ENCODE measurements at places on chromosomes 13 and 19. TPM values are rescaled to one million over a fixed set of nuclear protein-coding genes. Genes with fewer than 3 reads are reported as not detected.

DNA sequence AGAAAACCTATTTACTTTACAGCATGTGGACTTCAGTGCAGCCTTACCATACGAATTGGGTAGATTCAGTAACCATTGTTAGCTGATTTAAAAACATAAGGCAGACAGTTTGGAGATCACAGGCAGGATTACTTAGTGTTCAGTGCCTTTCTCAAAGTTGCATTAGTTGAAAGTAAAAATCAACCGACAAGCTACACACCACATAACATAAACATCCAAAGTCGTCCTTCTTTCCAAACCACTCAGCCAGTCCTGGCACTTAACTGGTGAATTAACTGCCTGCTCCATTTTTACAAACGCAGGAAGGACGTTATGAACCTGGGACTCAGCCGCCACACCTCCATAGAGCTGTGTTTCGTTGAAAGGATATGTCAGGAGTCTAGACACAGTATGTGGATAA lies 91.4 kb downstream of the COL4A1 start:
- no peak overlapping the region for H3K4me3 ChIP-seq
- no peak for DNase-seq
- peak overlapping the region; percentile 77 for H3K27ac ChIP-seq
- peaks cover 25% of the 10 kb centered on the region for H3K36me3 ChIP-seq
- H3K27me3 ChIP-seq = no peaks in the 10 kb centered on the region

DNA sequence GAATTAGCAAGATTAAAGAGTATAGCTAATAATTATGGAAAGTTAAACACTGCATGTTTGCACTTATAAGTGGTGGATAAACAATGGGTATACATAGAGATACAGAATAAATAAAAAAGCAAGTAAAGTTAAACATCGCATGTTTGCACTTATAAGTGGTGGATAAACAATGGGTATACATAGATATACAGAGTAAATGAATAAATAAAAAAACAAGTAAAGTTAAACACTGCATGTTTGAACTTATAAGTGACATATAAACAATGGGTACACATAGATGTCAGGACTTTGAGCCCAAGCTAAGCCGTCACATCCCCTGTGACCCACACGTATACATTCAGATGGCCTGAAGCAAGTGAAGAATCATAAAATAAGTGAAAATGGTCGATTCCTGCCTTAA lies 1533.3 kb upstream of the SPRY2 start:
- no peaks in the 10 kb centered on the region for H3K27me3 ChIP-seq
- no peak overlapping the region for H3K27ac ChIP-seq
- no peaks in the 10 kb centered on the region for H3K4me1 ChIP-seq
- no peak for DNase-seq

GRCh38 chr13:99812625-99813024 lies 158.9 kb downstream of the ZIC5 start:
- no peak overlapping the region for H3K27ac ChIP-seq
- H3K4me3 ChIP-seq = no peak overlapping the region
- H3K4me1 ChIP-seq = no peaks in the 10 kb centered on the region

DNA sequence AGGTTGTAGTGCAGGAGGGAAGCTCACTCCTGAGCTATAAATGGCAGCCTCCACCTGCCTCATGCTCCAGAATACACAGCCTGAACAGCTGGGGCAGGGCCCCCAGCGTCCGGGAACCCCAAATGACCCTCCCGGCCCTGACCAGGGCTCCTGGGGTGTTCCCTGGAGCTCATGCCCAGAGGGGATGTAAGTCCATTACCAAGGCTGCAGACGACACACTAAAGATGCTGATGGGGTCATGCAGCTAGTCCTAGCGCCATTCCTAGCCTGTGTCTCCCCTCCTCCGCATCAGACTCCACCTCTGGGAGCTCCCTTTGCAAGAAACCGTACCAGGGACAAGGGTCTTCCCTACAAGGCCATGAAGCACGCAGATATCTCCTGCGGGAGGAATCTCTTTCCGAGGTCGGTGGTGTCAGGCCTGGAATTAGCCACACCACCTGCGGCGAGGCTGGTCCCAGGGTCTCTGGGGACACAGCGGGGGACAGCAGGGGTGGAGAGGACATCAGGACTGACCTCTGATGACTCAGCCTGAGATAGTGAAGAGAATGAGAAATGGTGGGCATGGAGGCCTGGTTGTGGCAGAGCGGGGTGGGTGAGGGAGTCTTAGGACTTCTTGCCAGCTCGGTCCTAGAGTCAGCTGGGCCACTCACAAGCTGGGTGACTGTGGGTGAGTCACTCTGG lies 11.9 kb upstream of the TPM4 start:
- no peak overlapping the region for H3K4me3 ChIP-seq
- H3K27ac ChIP-seq = no peak overlapping the region
- DNase-seq = no peak
- H3K36me3 ChIP-seq = no peaks in the 10 kb centered on the region
- no peaks in the 10 kb centered on the region for H3K4me1 ChIP-seq

DNA sequence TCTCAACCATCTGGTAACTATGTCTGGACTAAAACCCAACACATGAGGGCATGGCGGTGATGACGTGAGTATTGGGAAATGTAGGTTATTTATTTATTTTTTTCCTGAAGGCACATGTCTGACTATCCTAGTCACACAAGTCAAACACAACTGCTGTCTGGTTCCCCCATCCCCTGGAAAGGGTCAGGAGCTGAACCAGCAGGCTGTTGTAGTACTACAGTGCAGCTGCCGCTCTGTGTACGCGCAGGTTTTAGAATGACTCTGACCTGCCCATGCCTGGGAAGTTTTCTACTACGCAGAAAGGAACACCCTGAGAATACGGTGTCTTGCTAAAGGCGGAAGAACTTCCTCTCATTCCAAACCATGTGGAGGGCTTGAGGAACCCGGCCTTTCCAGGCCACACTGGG lies 1.2 kb downstream of the SLC7A1 start:
- peaks cover 12% of the 10 kb centered on the region for H3K4me1 ChIP-seq
- H3K36me3 ChIP-seq = no peaks in the 10 kb centered on the region
- peak; percentile 35 for DNase-seq

- no peaks in the 10 kb centered on the region for H3K27me3 ChIP-seq
- no peaks in the 10 kb centered on the region for H3K36me3 ChIP-seq
- peak; percentile 63 for DNase-seq
- H3K4me1 ChIP-seq = peaks cover 41% of the 10 kb centered on the region
- H3K4me3 ChIP-seq = peak overlapping the region; percentile 92
These were observed 529 bp downstream of the LONP1 start for GRCh38 chr19:5719274-5719960.

DNA sequence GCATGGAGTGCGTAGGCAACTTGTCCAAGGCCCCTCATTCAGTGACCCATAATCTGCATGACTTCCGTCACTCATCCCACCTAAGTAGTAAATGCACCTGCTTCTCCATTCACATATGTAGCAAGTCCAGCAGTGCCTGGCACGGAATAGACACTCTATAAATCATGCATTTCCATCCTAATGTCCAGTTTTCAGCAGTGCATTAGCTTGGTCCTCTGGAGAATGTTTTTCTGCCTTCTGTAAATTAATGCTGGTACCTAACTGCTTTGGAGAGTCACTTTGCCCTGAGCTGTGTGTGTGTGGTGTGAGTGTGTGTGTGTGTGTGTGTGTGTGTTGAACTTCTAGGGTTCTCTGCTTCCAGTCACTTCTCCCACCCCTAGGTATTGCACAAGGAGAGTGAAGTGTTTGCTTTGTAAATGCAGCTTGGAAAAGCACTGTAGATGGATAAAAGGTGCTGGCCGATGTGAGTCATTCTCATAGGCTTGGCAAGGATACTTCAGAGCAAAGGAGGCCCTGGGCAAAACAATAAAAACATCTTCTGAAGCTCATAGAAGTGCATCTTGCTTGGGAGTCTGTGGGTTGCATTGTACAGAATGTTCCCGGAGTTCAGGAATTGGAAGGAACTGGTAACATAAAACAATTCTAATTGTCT lies 181.8 kb downstream of the KATNAL1 start:
- H3K36me3 ChIP-seq = no peaks in the 10 kb centered on the region
- no peak overlapping the region for H3K27ac ChIP-seq
- H3K27me3 ChIP-seq = no peaks in the 10 kb centered on the region
- DNase-seq = peak; percentile 22
- H3K4me1 ChIP-seq = no peaks in the 10 kb centered on the region

DNA sequence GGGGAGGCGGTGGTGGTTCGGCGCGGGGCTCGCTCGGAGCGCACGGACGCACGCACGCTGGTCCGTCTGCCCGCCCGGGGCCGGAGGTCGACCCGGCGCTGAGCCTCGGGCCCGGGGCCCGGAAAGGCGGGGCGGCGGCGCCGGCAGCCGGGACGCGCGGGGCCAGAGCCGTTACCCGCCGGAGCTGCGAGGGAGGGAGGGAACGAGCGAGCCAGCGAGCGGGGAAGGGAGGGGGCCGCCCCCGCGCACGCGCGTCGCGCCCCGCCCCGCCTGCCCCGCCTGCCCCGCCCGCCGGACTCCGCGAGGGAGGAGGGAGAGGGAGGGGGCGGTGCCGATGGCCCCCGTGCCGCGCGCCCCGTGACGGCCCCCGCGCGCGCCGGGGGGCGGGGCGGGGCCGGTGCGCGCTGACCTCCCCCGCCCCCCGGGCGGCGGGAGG lies 15.0 kb downstream of the CIC start:
- H3K36me3 ChIP-seq = no peaks in the 10 kb centered on the region
- H3K27ac ChIP-seq = peak overlapping the region; percentile 61
- peak; percentile 86 for DNase-seq
- no peaks in the 10 kb centered on the region for H3K27me3 ChIP-seq

DNA sequence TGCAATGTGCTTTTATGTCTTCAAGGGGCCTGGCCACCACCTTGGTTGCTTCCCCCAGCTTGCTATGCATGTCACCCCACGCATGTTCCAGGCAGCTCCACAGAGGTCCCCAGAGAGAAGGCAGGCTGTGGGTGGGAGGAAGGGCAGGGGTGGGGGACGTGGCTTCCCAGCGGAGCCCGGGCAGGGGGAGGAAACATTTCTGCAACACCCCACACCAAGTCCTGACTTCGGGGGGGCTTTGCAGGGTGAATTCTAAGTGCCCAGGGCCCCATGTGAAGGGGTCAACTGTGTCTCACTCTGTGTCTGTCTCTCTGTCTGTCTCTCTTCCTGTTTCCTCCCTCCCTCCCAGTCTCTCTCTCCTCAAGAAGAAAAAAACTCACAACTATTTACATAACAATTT lies 39.6 kb downstream of the LTBP4 start:
- H3K27me3 ChIP-seq = no peaks in the 10 kb centered on the region
- no peak overlapping the region for H3K4me3 ChIP-seq
- DNase-seq = no peak
- H3K36me3 ChIP-seq = no peaks in the 10 kb centered on the region
- H3K4me1 ChIP-seq = peaks cover 5% of the 10 kb centered on the region

GRCh38 chr19:55700813-55701212 lies 25.8 kb downstream of the EPN1 start:
- H3K4me1 ChIP-seq = no peaks in the 10 kb centered on the region
- H3K27ac ChIP-seq = no peak overlapping the region
- H3K36me3 ChIP-seq = no peaks in the 10 kb centered on the region
- H3K27me3 ChIP-seq = no peaks in the 10 kb centered on the region
- no peak for DNase-seq
- no peak overlapping the region for H3K4me3 ChIP-seq

DNA sequence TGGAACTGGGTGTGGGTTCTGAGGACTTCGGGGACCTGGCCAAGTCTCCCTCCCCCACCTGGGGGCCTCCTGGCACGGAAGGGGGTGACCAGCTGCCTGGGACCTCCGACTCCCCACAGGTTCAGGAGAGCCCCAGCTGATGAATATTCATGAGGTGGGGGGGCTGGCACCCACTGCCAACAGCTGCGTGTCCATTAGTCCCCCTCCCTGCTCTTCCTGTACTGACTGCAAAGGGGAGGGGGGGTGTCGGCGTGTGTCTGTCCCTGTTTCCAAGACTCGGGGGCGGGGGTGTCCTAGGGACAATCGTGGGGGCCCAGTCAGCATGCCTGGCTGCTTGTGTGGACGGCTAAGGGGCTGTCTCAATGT lies 10.6 kb upstream of the NFIX start:
- H3K4me3 ChIP-seq = no peak overlapping the region
- H3K27ac ChIP-seq = no peak overlapping the region
- H3K4me1 ChIP-seq = no peaks in the 10 kb centered on the region

GRCh38 chr13:47216176-47216822 lies 319.4 kb upstream of the HTR2A start:
- no peak for DNase-seq
- H3K27me3 ChIP-seq = no peaks in the 10 kb centered on the region
- H3K27ac ChIP-seq = no peak overlapping the region
- H3K4me1 ChIP-seq = no peaks in the 10 kb centered on the region
- H3K4me3 ChIP-seq = no peak overlapping the region
- no peaks in the 10 kb centered on the region for H3K36me3 ChIP-seq

DNA sequence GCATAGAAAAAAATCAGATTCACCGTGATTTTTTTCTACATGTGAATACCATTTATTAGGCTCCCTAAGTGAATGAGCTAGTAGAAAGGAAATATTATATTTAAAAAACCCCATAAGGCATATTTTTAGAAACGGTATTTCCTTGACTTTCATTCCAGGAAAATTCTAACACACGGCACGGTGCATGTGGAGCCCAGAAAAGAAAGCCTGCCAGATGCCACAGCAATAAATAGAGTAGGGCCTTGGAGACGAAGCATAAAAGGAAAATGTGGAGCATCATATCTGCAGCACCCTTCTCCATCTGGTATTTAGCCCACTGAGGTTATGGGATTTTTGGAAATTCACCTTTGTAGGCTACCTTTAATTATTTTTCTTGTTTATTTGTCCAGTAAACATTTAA lies 314.4 kb downstream of the ENOX1 start:
- no peak for DNase-seq
- H3K27me3 ChIP-seq = no peaks in the 10 kb centered on the region
- H3K36me3 ChIP-seq = no peaks in the 10 kb centered on the region
- no peaks in the 10 kb centered on the region for H3K4me1 ChIP-seq
- H3K4me3 ChIP-seq = no peak overlapping the region

- no peak overlapping the region for H3K27ac ChIP-seq
- no peak overlapping the region for H3K4me3 ChIP-seq
- H3K27me3 ChIP-seq = no peaks in the 10 kb centered on the region
- H3K4me1 ChIP-seq = no peaks in the 10 kb centered on the region
These were observed 1707.6 kb upstream of the SLC10A2 start for GRCh38 chr13:104773775-104774174.

- no peaks in the 10 kb centered on the region for H3K27me3 ChIP-seq
- H3K4me3 ChIP-seq = no peak overlapping the region
- H3K36me3 ChIP-seq = no peaks in the 10 kb centered on the region
- DNase-seq = no peak
- H3K4me1 ChIP-seq = no peaks in the 10 kb centered on the region
These were observed 283.8 kb downstream of the DCT start for GRCh38 chr13:94195715-94196114.

- no peaks in the 10 kb centered on the region for H3K27me3 ChIP-seq
- H3K4me1 ChIP-seq = no peaks in the 10 kb centered on the region
- no peaks in the 10 kb centered on the region for H3K36me3 ChIP-seq
- no peak overlapping the region for H3K27ac ChIP-seq
- DNase-seq = no peak
These were observed 668.1 kb downstream of the SLITRK5 start for GRCh38 chr13:88339271-88339741.

Gene ITGBL1
- total RNA-seq = 5.7 TPM

Gene FUZ
- total RNA-seq = 24.9 TPM

Gene ICAM4
- not detected for total RNA-seq

Gene SIGLEC12
- total RNA-seq = 0.61 TPM
